ENCODE measurements at places on chromosomes 2 and 18. TPM values are rescaled to one million over a fixed set of nuclear protein-coding genes. Genes with fewer than 3 reads are reported as not detected.

The CPO gene
- not detected for polyA plus RNA-seq

The SPATA3 gene
- not detected for polyA plus RNA-seq

The CNTNAP5 gene
- not detected for polyA plus RNA-seq

The CARF gene
- polyA plus RNA-seq: 2.9 TPM

The BCL11A gene
- 0.14 TPM for polyA plus RNA-seq

The SOWAHC gene
- polyA plus RNA-seq: not detected

The PROM2 gene
- not detected for polyA plus RNA-seq

DNA sequence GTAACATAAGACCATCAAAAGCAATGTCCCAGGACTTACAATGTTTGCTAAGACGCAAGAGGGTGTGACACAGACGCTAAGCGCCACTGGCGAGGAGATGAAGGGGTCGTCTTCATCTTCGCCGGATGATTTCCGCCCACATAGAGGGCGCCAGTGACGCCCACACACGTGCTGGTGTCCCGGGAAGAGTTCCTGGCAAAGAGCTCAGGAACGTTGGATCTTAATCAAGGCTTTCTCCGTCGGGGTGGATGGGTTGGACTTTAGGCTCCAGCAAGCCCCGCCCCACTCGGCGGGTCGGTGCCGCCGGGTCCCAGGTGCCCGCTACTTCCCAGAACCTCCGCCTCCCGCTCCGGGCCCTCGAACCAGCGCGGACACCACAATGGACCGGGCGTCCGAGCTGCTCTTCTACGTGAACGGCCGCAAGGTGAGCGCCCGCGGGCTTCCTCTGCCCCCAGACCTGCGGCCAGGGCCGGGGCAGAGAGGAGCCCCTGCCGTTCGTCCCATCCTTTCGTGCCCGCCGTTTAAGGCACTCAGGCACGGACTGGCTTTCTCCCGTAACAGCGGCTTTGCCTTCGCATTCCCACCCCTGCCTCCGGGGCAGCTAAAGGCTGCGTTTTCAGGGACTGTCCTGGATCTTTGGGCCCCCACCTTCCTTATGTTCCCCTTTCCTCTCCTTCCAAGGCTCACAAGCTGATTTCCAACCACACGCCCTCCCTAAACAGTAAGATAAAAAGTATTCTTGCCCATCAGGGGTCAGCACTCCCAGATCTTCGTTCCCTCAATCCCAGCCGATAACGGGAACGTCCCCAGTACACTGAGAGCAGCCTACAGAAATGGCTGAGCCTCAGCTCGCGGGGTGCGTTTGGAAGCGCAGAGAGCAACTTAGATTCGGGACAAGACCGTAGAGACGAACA, at the start of gene AOX1:
Gene AOX1, plus strand, starts transcription at position 285 of the 914 bp plus-strand sequence. Its CDS starts 95 bp downstream, at position 380.
- DNase-seq: peak; percentile 3

GRCh38 chr2:79627237-79627636, 114.4 kb downstream of the CTNNA2 start:
- DNase-seq: no peak

DNA sequence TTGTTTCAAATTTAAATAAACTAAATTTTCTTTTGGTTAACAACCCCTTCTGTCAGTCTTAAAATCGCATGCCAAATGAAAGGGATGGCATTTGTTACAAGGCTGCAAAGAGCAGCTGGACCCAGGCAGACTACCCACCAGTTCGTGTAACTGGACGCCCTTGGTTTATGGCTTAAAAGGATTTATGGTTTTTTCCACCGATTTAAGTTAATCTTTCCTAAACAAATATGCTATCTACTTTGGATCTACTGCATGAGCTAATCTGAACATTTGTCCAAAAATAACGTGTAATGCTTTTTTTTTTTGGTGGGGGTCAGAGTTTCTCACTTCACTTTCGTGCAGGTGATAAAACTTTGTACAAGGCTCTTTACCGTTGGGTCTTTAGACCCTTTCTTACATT, 62.9 kb downstream of the DIS3L2 start:
- DNase-seq: no peak

GRCh38 chr2:188345426-188345825, 53.8 kb downstream of the GULP1 start:
- no peak for DNase-seq

- no peak for DNase-seq
Observed at GRCh38 chr2:125935559-125935958, 720.4 kb upstream of the GYPC start.

GRCh38 chr2:27573452-27573851, 9.4 kb upstream of the ZNF512 start:
- DNase-seq: no peak

DNA sequence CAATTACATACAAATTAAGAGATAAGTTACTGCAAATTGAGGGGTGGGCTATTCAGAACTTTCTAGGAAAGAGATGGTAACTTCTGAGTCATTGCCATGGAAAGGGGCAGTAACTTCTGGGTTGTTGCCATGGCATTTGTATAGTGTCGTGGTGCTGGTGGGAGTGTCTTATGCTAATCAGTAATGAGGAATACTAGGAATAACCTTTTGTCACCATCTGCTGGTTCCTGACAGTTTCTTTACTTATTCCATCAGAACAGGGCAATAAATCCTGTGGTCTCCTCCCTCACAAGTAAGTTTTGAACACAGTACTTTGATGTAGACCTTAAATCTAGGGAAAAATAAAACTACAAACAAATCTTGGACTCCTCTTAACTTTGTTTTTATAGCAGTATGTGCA, 435.4 kb downstream of the BCL11A start:
- no peak for DNase-seq

DNA sequence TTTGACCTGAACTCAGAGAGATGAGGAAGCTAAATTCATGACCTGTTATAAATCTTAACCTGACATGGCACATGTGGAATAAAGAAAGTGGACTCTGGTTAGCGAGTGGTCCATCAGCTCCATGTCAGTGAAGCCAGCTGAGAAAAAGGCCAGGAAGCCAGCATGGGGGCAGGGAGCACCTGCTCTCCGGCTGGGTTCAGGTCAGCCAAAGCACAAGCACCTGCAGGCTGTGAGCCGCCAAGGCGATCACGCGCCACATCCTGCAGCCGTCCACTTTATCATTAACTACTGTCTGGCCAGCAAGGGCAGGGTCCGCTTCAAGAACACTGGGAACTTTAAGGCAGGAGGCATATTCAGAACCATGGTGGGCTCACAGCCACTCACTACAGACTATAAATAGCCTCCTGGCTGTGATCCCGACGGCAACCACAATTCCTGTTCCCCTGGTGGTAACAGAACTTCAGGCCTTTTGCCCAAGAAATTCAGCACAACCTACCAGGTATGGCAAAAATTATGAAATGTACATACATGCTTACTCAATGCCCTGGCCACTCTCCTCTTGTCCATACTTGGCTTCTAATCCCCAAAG, 35.5 kb downstream of the ACVR1 start:
- DNase-seq: no peak

DNA sequence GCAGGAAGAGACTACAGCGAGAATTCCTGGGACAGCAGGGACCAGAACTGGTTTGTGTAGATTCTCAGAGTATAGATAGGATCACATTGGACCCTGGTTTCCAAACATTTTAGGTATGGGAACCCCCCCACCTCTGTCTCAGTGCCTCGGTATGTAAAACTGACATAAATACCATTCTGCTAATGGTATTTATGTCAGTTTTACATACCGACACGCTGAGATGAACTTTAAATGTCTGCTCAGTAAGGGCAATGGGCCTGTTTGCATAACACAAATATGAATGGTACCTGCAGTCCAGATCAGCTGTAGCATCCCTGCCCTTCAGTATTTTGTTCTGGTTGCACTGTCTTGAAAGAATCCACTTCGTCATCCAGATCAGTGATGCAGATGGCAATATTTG, 73.2 kb downstream of the WDSUB1 start:
- DNase-seq: no peak

GRCh38 chr2:53476834-53477233, 290.8 kb upstream of the CHAC2 start:
- no peak for DNase-seq

- peak; percentile 63 for DNase-seq
Observed at GRCh38 chr2:24382363-24383073, 22.2 kb upstream of the ITSN2 start.

DNA sequence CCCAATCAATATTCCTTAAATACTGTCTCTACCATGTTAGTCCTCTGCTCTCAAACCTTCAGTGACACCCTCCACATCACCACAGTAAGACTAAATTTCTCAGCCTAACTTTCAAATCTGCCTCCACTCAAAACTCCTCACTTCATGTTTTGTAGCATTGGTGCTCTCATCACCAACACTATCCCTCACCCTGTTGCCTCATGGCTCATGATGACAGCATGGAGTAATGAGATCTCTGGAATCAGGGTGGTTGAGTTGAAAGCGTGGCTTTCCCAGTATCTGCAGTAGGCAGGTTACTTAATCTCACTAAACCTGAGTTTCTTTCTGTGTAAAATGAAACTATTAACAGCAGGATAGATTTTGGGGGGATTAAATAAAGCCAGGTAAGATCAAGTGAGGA, 621.4 kb downstream of the NYAP2 start:
- DNase-seq: no peak

DNA sequence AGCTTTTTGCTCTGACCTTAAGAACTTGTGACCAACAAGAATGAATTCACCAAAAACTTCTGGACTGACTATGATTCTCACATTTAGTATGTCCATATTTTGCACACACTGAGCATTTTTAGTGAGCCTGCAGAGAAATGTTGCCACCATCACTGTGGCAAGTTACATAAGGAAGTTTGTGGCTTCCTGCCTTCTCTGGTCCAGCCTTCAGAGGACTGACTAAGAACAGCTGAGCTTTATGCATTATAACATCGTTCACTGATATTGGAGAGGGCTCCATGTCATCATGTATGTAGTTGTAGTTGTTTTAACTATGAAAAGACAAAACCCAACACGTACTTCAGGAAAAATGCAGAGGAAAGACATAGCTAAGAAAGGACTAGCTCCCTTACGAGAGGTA, 218.0 kb upstream of the CRIM1 start:
- DNase-seq: peak; percentile 23

- DNase-seq: no peak
Observed at GRCh38 chr18:62897153-62897552, 181.8 kb downstream of the PHLPP1 start.

- no peak for DNase-seq
Observed at GRCh38 chr2:202703091-202703490, 68.3 kb downstream of the FAM117B start.

GRCh38 chr2:5741242-5741641, 49.1 kb downstream of the SOX11 start:
- no peak for DNase-seq

GRCh38 chr2:109341355-109342255, 212.6 kb downstream of the SH3RF3 start:
- DNase-seq: no peak

DNA sequence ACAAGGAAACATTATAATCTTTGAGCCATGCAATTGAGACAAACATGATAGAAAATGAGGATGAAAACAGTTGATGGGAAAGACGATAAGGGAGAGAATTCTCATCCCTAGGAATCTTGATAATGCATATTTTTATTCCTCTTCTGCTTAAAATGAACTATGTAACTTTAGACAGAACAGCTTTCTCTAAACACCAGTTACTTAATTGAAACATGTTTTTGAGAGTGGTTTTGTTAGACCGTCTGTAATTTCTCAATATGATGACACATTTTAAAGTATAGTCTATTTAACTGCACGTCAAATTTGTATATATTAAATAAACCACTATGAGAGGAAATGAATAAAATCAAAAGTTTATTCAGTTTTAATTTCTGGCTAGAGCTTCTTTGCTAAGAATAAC, 1453.9 kb upstream of the NXPH2 start:
- DNase-seq: no peak

GRCh38 chr2:231644426-231644825, 51.8 kb downstream of the TEX44 start:
- DNase-seq: no peak

- no peak for DNase-seq
Observed at GRCh38 chr2:9428965-9429577, 5.6 kb downstream of the CPSF3 start.

- DNase-seq: no peak
Observed at GRCh38 chr2:216637472-216637871, 4.3 kb downstream of the IGFBP2 start.

GRCh38 chr2:206260188-206261012, 14.1 kb upstream of the ZDBF2 start:
- DNase-seq: no peak

DNA sequence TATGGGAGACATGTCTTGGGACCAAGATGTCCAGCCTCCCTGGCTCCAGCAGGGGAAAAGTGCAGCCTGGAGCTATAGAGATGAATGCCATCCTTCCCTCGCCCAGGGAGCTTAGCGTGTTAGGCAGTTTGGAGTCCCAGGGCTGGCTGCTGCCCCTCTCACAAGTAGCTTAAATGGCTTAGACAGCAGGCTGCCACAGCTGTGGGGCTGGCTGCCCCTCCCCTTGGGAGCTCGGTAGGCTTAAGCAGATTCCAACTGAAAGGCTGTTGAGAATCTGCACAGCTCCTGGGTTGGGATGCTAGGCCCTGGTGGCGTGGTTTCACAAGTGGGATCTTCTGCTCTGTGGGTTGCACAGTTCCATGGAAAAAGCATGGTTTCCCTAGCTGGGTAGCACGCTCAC, 940.5 kb upstream of the DDX18 start:
- no peak for DNase-seq

DNA sequence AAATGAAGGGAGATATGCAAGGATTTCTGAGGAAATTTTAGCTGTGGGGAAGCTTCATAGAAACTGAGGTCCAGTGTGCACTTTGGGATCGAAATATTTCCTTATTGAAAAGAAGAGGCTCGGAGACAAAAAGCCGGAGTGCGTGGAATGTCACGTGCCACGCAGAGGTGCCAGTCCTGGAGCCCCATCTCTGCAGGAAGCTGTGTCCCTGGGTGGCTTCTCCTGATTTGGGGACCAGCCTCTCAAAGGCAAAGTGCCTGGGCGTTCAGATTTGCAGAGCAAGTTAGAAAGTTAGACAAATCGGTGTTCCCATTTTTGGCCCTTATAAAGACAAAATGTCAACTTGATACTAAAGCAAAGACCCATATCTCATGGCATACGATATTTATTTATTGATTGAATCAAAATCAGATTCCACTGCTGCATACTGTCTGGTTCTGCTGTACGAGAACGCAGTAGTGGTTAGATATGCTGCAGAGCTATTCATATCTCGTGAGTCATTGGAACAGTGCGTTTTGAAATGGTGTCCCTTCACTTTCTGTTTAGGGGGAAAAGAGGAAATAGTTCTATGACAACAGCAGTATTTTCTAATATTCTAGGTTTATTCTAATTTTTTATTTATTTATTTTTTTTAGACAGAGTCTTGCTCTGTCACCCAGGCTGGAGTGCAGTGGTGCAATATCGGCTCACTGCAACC, 9.1 kb upstream of the ATG16L1 start:
- no peak for DNase-seq

Data from immature natural killer cell (primary cell).